ENCODE measurements at places on chromosomes 2 and 18. TPM values are rescaled to one million over a fixed set of nuclear protein-coding genes. Genes with fewer than 3 reads are reported as not detected.

GRCh38 chr18:7615840-7616239 lies 48.7 kb downstream of the PTPRM start:
- DNase-seq = no peak
- no peaks in the 10 kb centered on the region for H3K27me3 ChIP-seq
- H3K4me3 ChIP-seq = no peak overlapping the region
- H3K36me3 ChIP-seq = no peaks in the 10 kb centered on the region
- no peak overlapping the region for H3K27ac ChIP-seq

- DNase-seq = no peak
- peaks cover 27% of the 10 kb centered on the region for H3K4me1 ChIP-seq
- peak overlapping the region; percentile 74 for H3K27ac ChIP-seq
- no peaks in the 10 kb centered on the region for H3K36me3 ChIP-seq
Observed at GRCh38 chr2:39228413-39229209, 15.2 kb downstream of the CDKL4 start.

DNA sequence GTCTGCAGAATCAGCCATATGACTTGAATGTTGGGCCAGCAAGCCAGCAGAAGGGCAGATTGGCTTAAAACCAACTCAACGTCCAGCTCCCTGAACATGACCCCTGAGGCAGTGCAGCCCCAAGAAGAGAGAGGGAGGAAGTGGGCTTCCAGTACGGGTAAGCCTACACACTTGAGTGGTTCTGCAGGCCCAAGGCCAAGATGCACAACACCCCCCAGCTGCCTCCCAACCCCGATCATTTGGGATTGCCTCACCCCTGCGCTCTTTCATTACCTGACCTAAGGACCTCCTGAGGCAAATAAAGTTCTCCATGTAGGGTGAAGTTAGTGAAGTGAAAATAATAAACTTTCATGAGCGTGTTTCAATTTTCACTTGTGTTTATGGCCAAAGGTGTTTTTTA lies 536.0 kb downstream of the TNS1 start:
- no peak for DNase-seq
- no peak overlapping the region for H3K4me3 ChIP-seq
- no peak overlapping the region for H3K27ac ChIP-seq
- no peaks in the 10 kb centered on the region for H3K4me1 ChIP-seq

GRCh38 chr2:190742431-190742830 lies 93.5 kb downstream of the NAB1 start:
- H3K36me3 ChIP-seq = no peaks in the 10 kb centered on the region
- H3K4me3 ChIP-seq = no peak overlapping the region
- peaks cover 7% of the 10 kb centered on the region for H3K27me3 ChIP-seq
- H3K4me1 ChIP-seq = no peaks in the 10 kb centered on the region

DNA sequence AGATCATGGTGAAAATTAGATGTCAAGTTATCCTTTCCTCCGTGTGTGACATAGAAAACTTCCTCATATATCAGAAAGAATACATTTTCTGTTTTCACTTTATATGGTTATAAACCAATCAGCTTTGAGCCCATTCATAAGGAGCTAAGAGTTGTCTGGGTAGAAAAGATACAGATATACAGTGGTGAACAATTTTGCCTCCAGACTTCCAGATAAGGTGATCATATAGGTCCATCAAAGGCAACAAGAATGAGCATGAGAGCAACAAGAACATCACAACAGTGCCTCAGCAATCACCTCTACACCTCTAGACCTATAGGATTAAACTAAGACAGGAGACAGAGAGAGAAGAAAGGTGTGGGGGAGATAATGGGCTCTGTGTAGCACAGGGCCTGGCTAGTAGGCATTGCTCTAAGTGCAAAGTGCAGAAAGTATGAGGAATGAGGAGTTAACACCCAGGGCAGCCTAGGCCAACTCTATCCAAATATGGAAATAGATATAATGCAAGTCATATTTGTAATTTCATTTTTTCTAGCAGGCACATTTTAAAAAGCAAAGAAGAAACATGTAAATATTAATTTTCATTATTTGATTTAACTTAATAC lies 8.3 kb downstream of the TNP1 start:
- H3K4me1 ChIP-seq = no peaks in the 10 kb centered on the region
- no peak for DNase-seq
- H3K27me3 ChIP-seq = peaks cover 17% of the 10 kb centered on the region
- H3K27ac ChIP-seq = no peak overlapping the region

The ENOSF1 gene
- 69.3 TPM for total RNA-seq

GRCh38 chr2:60116161-60116875 lies 437.1 kb downstream of the BCL11A start:
- no peak overlapping the region for H3K4me3 ChIP-seq
- no peak for DNase-seq

DNA sequence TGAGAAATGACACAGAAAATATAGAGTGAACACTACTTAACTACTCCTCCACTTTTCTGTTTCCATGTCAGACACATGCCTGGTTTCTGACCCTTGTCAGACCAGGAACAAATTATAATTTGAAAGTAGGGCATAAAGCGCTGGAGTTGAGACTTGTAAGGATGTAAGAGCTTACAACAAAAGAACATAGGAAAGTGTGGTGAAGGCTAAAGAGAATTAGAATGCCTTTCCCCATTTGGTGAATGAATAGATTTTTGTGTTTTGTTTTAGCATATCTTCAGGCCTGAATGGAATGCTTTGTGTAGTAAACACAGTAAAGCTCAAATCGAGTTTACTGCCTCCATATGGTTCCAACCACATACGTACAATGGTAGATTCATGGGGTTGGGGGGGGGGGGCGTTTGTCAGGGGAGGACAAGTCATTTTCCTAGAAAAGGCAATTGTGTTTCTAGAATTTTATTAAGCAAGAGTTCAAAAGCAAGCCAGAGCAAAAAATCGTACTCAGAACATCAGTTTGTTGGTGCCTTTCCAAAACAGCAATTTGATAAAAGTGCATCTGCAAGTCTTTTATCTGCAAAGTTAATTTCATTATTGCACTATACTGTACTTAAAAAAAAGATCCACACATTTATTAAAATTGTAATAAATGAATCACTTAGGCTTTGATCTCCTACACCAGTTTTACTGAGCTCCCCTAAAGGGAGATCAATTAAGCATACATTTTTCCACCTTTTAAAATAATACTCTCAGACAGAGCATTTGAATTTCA lies 30.9 kb downstream of the NRXN1 start:
- H3K4me3 ChIP-seq = no peak overlapping the region
- no peaks in the 10 kb centered on the region for H3K36me3 ChIP-seq
- no peak for DNase-seq
- no peaks in the 10 kb centered on the region for H3K27me3 ChIP-seq
- H3K27ac ChIP-seq = no peak overlapping the region

- peaks cover 2% of the 10 kb centered on the region for H3K36me3 ChIP-seq
- H3K27ac ChIP-seq = no peak overlapping the region
- H3K27me3 ChIP-seq = no peaks in the 10 kb centered on the region
- no peak overlapping the region for H3K4me3 ChIP-seq
Observed at GRCh38 chr2:72993147-72993932, 76.0 kb downstream of the EMX1 start.

DNA sequence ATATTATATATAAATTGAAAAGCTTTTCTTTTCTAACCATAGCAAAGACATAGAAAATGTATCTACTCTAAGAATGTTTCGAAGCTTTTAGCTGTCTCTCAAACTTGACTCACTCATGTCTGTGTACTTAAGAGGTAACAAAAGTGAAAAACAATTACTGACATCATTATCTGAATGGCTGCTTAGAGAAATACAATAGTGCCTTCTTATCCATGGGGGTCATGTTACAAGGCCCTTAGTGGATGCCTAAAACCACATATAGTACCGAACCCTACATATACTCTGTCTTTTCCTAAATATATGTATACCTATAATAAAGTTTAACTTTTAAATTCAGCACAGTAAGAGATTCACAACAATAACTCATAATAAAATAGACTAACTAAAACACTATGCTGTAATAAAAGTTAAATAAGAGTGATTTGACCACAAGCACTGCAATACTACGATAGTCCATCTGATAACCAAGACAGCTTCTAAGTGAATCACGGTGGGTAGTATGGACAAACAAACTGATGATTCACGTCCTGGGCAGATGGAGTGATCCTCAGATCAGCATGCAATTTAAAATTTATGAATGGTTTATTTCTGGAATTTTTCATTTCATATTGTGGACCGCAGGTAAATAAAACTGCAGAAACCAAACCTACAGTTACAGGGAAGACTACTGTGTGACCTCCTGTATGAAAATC lies 246.2 kb downstream of the XIRP2 start:
- DNase-seq = no peak
- no peaks in the 10 kb centered on the region for H3K27me3 ChIP-seq
- H3K27ac ChIP-seq = no peak overlapping the region
- no peaks in the 10 kb centered on the region for H3K4me1 ChIP-seq
- H3K36me3 ChIP-seq = no peaks in the 10 kb centered on the region
- H3K4me3 ChIP-seq = no peak overlapping the region

GRCh38 chr2:41965909-41966295 lies 81.9 kb upstream of the PKDCC start:
- no peak overlapping the region for H3K4me3 ChIP-seq
- no peak overlapping the region for H3K27ac ChIP-seq
- DNase-seq = no peak
- peaks cover 10% of the 10 kb centered on the region for H3K4me1 ChIP-seq
- H3K27me3 ChIP-seq = peaks cover 18% of the 10 kb centered on the region

DNA sequence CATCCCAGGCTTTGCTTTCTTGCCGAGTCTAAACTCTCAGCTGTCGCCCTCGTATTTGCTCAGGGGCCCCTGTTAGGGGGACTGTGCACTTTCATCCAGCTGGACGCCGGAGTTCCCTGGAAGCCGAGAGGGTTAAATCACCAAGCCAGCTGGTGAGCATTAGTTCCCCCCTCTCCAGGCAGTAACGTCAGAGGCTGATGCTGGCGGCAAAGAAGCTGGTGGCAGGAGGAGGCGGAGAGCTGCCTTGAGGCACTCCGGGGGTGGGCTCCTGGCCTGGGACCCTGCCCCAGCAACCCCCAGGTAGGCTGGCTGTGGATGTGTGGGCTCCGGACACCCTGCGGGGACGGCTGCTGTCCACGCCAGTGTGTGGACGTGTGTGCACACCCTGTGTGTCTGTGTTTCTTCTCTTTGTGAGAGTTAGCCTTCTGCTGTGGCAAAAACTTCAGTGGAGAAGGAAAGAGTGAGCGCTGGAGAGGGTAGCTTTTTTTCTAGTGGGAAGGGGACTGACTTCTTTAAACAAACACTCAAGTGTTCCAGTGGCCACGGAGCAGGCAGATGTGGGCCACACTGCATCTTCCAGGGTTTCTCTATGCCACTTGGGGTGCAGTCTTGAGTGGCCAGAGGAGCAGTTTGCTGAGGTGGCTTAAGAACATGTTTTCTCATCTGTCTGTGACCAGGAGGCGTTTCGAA lies 84.7 kb downstream of the GLI2 start:
- no peak for DNase-seq
- H3K27me3 ChIP-seq = peaks cover 12% of the 10 kb centered on the region
- H3K27ac ChIP-seq = no peak overlapping the region
- H3K36me3 ChIP-seq = no peaks in the 10 kb centered on the region
- H3K4me1 ChIP-seq = no peaks in the 10 kb centered on the region

- H3K27ac ChIP-seq = peak overlapping the region; percentile 98
- H3K4me3 ChIP-seq = peak overlapping the region; percentile 25
- H3K36me3 ChIP-seq = peaks cover 2% of the 10 kb centered on the region
- peaks cover 37% of the 10 kb centered on the region for H3K4me1 ChIP-seq
Observed at GRCh38 chr2:88057437-88057844, 1.9 kb upstream of the KRCC1 start.

- H3K27me3 ChIP-seq = no peaks in the 10 kb centered on the region
- H3K4me3 ChIP-seq = peak overlapping the region; percentile 84
- peaks cover 5% of the 10 kb centered on the region for H3K36me3 ChIP-seq
- DNase-seq = no peak
- H3K27ac ChIP-seq = peak overlapping the region; percentile 96
Observed at GRCh38 chr2:108629417-108629816, 89.9 kb upstream of the RANBP2 start.

DNA sequence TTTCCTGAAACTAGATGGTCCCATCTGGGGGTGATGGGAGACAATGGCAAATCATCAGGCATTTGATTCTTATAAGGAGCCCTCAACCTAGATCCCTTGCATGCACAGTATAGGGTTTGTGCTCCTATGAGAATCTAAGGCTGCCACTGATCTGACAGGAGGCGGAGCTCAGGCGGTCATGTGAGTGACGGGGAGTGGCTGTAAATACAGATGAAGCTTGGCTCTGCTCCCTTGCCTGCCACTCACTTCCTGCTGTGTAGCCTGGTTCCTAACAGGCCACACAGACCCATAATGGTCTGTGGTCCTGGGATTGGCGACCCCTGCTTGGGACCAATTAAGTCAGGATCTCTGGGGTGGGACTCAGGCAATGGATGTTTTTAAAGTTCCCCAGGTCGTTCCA lies 293.4 kb downstream of the ZNF521 start:
- no peaks in the 10 kb centered on the region for H3K36me3 ChIP-seq
- DNase-seq = no peak
- no peaks in the 10 kb centered on the region for H3K4me1 ChIP-seq
- H3K27ac ChIP-seq = no peak overlapping the region
- no peak overlapping the region for H3K4me3 ChIP-seq

DNA sequence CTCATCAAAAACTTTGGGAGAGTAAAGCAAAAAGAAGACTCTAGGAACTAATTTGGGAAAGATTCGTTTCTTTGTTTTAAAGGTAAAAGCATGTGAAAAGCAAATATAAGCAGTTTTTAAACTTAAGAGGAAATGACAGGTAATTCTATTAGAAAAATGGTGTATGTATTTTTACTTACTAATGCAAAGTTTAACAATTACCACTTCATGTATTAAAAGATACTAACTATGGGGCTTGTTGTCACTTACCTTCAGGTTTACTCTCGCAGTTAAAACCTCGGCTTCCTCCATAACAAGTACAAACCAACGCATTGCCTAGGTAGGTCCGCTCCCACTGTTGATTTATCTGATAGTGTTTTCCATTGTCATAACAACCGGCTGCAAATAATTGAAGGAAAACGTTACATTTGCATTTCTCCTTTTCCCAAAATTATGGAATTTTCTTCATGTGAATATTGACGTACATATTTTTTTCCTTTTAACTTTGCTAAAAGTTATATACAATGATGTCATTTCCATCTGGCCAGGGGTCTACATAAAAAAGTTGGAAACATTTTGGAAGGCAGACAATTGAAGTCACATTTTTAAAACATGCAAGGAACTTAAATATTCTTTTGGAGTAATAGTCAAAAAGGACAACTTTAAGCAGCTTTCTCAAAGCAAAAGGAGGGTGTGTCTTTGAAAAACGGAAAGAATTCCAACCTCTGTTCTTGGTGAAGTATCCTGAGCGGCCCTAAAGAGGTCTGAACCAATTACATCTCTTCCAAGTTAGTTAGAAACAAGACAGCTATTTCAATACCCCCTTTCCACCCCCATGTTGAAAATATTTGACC lies 1.2 kb downstream of the FN1 start:
- H3K27ac ChIP-seq = no peak overlapping the region
- H3K27me3 ChIP-seq = peaks cover 81% of the 10 kb centered on the region
- peaks cover 11% of the 10 kb centered on the region for H3K4me1 ChIP-seq
- no peak for DNase-seq

The TUBB8B gene
- total RNA-seq = not detected
